ENCODE measurements at places on chromosomes 16 and 17. TPM values are rescaled to one million over a fixed set of nuclear protein-coding genes. Genes with fewer than 3 reads are reported as not detected.

SPN gene
- total RNA-seq, result 0.08 TPM

MYADML2 gene
- not detected for total RNA-seq

TBC1D26 gene
- total RNA-seq, result 1.7 TPM

PMP22 gene
- total RNA-seq, result 111 TPM

KCTD19 gene
- not detected for total RNA-seq

SOX15 gene
- 0.13 TPM for total RNA-seq

GRCh38 chr16:19219836-19220235, 51.8 kb downstream of the SYT17 start:
- DNase-seq, result no peak

- DNase-seq, result peak; percentile 70
Observed at GRCh38 chr17:40490289-40490853, 11.1 kb downstream of the TNS4 start.

- DNase-seq, result peak; percentile 9
Observed at GRCh38 chr17:69357701-69358100, 30.8 kb upstream of the ABCA5 start.

DNA sequence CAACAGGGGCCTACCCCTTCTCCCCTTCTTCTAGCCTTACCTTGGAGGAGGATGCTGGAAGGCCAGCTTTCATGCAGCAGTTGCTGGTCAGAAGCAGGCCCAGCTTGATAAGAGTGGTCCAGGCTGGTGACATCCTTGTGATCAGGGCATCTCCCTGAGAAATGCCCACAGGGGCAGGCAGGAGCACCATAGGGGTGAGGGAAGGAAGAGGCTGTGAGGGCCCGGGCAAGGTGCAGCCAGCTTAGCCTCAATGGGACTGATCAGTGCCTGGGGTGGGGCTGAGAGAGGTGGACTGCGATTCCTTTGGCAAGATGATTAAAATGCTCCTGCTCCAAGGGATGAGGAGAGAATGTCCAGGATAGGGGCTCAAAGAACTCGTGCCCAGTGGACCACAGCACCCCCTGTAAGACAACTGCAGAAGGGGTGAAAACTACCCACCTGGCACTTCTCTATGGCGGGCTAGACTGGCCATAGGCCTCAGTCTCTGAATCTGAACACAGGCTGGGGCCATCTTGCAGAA, 9.5 kb upstream of the GALK1 start:
- DNase-seq, result no peak

Data from hepatocyte (in vitro differentiated cells).